Left ventricle myocardium inferior (tissue), 1 donor: ENCODE measurements at places on chromosomes 6 and 20. TPM values are rescaled to one million over a fixed set of nuclear protein-coding genes. Genes with fewer than 3 reads are reported as not detected.
A peak's percentile ranks its signal among the peaks of the same experiment; 100 is the strongest.

DNA sequence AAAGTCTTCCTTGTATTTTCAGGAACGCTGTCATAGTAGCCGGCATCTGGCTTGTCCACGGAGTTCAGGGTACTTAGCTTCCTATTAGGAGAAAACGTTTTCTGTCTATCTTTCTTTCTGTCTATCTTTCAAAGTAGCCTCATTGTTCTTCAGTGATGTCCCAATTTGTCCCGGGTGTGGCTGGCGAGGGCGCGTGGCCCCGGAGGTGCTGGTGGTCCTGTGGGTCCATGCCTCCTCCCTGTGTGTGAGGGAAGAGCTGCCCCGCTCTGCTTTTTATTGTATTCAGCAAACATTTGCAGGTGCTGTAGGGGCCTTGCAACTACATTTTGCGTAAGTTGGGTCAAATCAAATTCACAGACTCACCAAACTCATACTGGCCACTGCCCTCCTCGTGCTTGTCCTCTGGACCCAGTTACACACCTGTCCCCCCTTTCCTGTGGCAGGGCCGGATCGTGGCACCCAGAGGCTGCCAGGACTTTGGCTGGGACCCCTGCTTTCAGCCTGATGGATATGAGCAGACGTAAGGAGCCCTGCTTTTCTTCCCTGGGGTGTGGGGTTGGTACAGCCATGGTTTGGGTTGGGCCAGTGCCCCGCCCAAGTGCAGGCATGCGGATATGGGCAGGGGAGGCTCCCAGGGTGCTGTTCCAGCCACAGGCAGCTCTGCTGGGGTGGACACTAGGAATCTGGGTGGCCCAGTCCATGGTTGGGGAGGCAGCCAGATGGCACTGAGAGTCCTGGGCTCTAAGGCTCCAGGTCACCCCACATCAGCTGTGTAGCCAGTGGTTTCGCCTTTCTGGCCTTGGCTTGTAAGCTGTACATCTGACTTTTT, 12.3 kb downstream of the ITPA start:
- no peak for DNase-seq
- no peaks in the 10 kb centered on the region for H3K27me3 ChIP-seq
- no peak overlapping the region for H3K4me3 ChIP-seq
- H3K27ac ChIP-seq, result no peak overlapping the region
- peaks cover 30% of the 10 kb centered on the region for H3K36me3 ChIP-seq

- H3K4me3 ChIP-seq, result no peak overlapping the region
- no peak for DNase-seq
- no peaks in the 10 kb centered on the region for H3K4me1 ChIP-seq
- H3K36me3 ChIP-seq, result no peaks in the 10 kb centered on the region
Measured at GRCh38 chr6:31470801-31471200, 27.1 kb upstream of the MICB start.

GRCh38 chr6:146282837-146283236, 254.0 kb downstream of the GRM1 start:
- peaks cover 5% of the 10 kb centered on the region for H3K4me1 ChIP-seq
- no peak overlapping the region for H3K4me3 ChIP-seq
- H3K36me3 ChIP-seq, result no peaks in the 10 kb centered on the region
- DNase-seq, result no peak

- H3K36me3 ChIP-seq, result no peaks in the 10 kb centered on the region
- H3K4me3 ChIP-seq, result no peak overlapping the region
- H3K4me1 ChIP-seq, result no peaks in the 10 kb centered on the region
Measured at GRCh38 chr20:54846948-54847347, 371.6 kb downstream of the DOK5 start.

The VPS16 gene
- 15.7 TPM for total RNA-seq

GRCh38 chr6:21965953-21966539, 330.8 kb downstream of the PRL start:
- peaks cover 19% of the 10 kb centered on the region for H3K4me1 ChIP-seq
- no peak overlapping the region for H3K27ac ChIP-seq
- H3K4me3 ChIP-seq, result no peak overlapping the region
- DNase-seq, result no peak
- H3K27me3 ChIP-seq, result no peaks in the 10 kb centered on the region

DNA sequence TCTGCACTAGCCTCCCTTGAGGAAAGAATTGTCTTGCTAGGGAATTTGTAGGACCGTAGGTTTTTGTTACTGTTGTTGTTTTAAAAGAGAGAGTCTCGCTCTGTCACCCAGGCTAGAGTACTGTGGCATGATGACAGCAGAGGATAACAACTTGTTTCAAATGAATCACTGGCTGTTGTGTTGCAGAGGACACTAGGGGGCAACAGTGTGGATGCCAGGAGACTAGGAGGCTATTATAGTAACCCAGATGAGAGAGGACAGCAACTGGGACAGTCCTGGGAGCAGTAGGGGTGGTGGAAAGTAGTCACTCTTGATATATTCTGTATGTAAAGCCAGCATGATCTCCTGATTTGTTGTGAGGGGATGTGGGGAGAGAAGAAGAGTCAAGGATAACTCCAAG, 41.8 kb upstream of the LAMA4 start:
- H3K27me3 ChIP-seq, result no peaks in the 10 kb centered on the region
- no peak for DNase-seq
- H3K4me3 ChIP-seq, result no peak overlapping the region
- no peak overlapping the region for H3K27ac ChIP-seq
- H3K36me3 ChIP-seq, result no peaks in the 10 kb centered on the region
- H3K4me1 ChIP-seq, result peaks cover 12% of the 10 kb centered on the region

DNA sequence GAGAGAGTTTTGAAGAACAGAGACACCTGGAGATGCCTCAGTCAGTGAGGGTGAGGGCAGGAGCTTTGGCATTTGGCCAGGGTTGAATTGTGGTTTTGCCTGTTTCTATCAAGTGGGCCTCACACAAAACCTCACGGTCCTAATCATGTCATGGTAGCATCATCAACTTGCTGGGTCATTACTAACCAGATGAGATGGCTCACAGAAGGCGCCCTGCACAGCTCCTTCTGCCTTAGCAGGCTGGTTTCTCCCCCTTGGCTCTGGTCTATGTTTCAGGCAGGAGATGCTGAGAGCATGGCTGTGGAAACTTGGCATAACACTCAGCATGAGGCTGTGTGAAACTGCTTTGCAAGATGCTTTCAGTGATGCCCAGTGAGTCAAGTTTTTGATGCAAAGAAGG, 99.3 kb downstream of the LRRC1 start:
- DNase-seq, result no peak
- H3K36me3 ChIP-seq, result peaks cover 11% of the 10 kb centered on the region
- H3K27ac ChIP-seq, result no peak overlapping the region
- no peaks in the 10 kb centered on the region for H3K4me1 ChIP-seq
- H3K4me3 ChIP-seq, result no peak overlapping the region
- H3K27me3 ChIP-seq, result no peaks in the 10 kb centered on the region

DNA sequence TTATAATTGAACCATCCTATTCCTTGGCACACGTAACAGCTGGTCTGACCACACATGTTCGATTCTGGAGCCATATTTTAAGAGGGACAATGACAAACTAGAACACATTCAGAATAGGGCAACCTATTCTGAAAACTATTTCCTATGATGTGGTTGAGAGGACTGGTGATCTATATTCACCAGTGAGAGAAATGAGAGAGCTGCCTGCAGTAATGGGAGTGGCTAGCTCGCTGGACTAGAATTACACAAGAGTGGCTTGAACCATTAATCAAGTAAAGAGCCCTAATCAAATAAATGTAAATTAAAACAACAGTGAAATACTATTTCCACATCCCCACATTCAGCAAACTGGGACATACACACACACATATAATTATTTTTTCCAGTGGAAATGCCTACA, 55.3 kb upstream of the LY86 start:
- no peaks in the 10 kb centered on the region for H3K27me3 ChIP-seq
- DNase-seq, result no peak
- no peaks in the 10 kb centered on the region for H3K36me3 ChIP-seq

The ASIP gene
- 32.6 TPM for total RNA-seq

GRCh38 chr20:35134472-35134871, 12.7 kb downstream of the EDEM2 start:
- no peak overlapping the region for H3K4me3 ChIP-seq
- peak overlapping the region; percentile 88 for H3K27ac ChIP-seq
- peak; percentile 36 for DNase-seq
- peaks cover 43% of the 10 kb centered on the region for H3K4me1 ChIP-seq
- peaks cover 68% of the 10 kb centered on the region for H3K36me3 ChIP-seq

The OSER1 gene
- total RNA-seq, result 34.0 TPM

DNA sequence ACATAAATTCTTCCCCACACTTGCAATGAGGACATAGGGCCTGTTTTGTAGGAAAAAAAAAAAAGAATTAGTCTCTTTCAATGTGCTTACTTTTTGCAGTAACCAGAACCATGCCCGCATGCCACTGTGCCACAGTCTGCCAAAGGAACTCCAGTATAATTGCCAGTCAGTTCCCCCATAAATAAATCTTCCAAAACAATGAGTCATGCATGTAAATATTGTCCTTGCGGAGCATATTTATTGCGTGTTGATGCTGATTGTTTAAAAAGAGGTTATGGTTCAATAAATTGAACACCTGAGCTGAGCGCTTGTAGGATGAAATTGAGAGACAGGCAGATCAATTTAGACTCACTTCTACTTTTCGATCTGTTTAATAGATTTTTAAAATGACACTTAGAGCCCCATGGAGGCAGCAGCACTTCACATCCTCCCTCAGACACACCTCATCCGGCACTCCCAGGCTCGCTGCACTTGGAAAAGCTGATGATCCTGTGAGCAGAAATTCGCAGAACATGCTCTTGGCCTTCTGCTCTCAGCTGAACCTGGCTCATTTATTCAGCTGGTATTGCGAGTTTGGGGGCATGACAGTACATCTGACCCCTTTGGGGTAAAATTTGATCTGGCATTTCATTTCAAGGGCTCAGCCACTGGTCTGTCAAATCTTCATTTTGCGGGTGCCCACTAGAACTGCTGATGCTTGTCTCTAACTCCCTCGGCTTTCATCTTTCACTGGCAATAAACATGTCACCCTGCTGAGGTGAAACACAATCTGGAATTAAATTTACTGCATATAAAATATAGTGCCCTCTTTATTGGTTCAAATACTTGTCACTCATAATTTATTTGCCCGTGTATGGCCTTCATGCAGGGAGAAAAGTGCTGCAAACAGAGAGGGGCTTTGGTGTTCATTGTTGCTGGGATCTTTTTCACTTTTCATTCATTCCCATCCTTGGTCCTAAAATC, 371.1 kb upstream of the POU3F2 start:
- no peak overlapping the region for H3K4me3 ChIP-seq
- no peak overlapping the region for H3K27ac ChIP-seq
- no peaks in the 10 kb centered on the region for H3K4me1 ChIP-seq
- DNase-seq, result no peak
- no peaks in the 10 kb centered on the region for H3K36me3 ChIP-seq

The C20orf141 gene
- not detected for total RNA-seq

DNA sequence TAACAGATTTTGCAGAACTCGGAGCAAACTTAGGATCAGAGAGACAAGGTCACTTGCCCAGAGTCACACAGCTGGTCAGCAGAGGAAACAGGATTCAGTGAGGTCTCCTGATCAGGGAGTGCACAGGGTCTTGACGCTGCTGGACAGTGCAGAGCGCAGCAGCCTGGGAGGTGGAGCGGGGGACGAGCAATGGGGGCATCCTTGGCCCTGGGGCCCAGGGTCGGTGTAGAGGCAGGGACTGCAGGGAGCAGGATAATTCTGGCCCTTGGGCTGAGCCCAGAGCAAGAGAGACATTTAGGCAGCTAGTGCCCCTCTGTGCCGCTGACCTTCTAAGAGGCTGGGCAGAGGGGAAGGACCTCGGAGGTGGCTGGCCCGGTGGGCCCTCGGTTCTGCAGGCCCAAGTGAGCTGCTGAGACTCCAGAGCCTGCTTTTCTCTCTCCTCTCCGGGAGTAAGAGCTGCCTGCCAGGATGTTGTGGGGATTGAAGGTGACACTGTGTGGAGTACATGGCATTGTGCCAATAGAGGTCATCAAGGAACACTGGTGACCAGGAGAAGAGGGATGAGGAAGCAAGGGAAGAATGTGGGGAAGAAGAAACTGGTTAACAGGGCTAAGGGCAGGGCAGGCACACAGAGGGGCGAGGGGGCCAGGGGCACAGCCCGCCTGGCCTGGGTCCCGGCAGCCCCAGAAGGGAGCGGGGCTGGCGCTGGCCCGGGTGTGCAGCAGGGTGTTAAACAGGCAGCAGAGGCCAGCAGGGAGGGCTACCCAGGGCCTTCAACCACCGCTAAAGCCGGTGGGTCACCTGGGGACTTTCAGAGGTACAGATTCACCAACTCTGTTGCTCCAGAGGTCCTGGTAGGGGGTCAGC, 122.0 kb downstream of the AGPAT4 start:
- no peak overlapping the region for H3K4me3 ChIP-seq
- H3K36me3 ChIP-seq, result peaks cover 2% of the 10 kb centered on the region
- H3K27ac ChIP-seq, result no peak overlapping the region

- H3K4me3 ChIP-seq, result no peak overlapping the region
- H3K27me3 ChIP-seq, result peaks cover 75% of the 10 kb centered on the region
- H3K36me3 ChIP-seq, result no peaks in the 10 kb centered on the region
- no peak for DNase-seq
Measured at GRCh38 chr20:36394340-36394965, 88.3 kb downstream of the DLGAP4 start.

The TBXT gene
- total RNA-seq, result not detected

The PGC gene
- total RNA-seq, result not detected

The PRL gene
- total RNA-seq, result not detected

GRCh38 chr6:139145661-139146060, 10.8 kb downstream of the HECA start:
- no peak for DNase-seq
- H3K4me1 ChIP-seq, result peaks cover 87% of the 10 kb centered on the region
- no peak overlapping the region for H3K4me3 ChIP-seq
- H3K36me3 ChIP-seq, result no peaks in the 10 kb centered on the region
- no peak overlapping the region for H3K27ac ChIP-seq

The TCF21 gene
- 5.3 TPM for total RNA-seq

The PNISR gene
- total RNA-seq, result 52.0 TPM

The REM1 gene
- total RNA-seq, result 1.5 TPM
